ENCODE measurements at places on chromosomes 1 and 21. TPM values are rescaled to one million over a fixed set of nuclear protein-coding genes. Genes with fewer than 3 reads are reported as not detected.

GRCh38 chr21:39178421-39178820, 4.8 kb downstream of the PSMG1 start:
- no peak for DNase-seq

Gene TSPEAR
- not detected for total RNA-seq

Gene HAPLN2
- total RNA-seq: 0.20 TPM

DNA sequence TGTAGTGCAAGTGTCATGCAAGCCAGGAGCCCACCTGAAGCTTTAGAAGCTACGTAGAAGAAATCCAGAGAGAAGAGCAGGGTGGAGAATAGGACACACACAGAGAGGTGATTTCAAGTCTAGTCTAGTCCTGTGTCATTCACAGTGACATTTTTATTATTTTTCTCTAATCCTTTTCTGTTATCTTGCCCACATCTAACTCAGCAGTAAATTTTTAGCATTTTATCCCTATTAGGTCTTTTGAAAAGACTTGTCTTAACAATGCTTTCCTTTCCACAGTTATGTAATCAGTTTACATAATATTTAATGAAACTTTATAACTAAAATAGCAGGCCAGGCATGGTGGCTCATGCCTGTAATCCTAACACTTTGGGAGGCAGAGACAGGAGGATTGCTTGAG, 198.6 kb downstream of the ADGRL2 start:
- no peak for DNase-seq

Gene BCAN
- total RNA-seq: not detected

Gene MPL
- not detected for total RNA-seq

GRCh38 chr1:145916745-145917144, 1.8 kb downstream of the PEX11B start:
- no peak for DNase-seq

Gene SERINC2
- 17.1 TPM for total RNA-seq

GRCh38 chr21:43268086-43268803, 99.4 kb downstream of the CRYAA start:
- DNase-seq: no peak

DNA sequence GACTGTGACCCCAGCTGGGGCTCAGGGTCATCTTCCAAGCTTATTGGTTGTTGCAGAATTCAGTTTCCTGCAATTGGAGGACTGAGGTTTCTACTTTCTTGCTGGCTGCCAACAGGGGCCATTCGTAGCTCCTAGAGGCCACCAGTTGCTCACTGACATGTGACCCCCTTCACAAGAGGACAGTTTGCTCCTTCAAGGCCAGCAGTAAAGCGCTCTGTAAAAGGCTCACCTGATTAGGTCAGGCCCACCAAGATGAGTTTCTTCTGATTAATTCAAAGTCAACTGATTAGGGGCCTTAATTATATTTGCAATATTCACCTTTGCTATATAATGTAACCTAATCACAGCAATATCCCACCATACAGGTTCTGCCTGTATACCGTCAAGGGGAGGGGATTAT, 68.9 kb downstream of the SLC9A1 start:
- no peak for DNase-seq

DNA sequence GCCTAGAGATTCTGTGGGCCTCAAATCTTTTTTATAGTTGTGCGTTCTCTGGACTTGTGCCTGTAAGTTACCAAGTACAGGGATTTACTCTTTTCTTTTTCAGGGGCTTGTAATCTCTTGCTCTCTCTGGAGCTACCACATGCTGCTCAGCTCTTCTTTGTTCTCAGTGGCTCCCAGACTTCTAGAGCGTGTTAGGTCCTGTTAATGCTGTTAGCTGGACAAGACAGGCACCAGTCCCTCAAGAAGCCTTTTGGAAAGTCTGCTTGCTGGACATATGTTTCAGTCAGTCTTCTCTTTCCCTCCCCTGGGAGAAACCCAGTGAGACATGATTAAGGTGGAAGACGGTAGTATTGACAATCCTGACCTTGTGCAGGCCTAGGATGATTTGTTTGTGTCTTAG, 29.4 kb downstream of the KCNK2 start:
- DNase-seq: no peak

Gene NUAK2
- total RNA-seq: 2.2 TPM

Gene CFHR3
- total RNA-seq: 0.99 TPM

DNA sequence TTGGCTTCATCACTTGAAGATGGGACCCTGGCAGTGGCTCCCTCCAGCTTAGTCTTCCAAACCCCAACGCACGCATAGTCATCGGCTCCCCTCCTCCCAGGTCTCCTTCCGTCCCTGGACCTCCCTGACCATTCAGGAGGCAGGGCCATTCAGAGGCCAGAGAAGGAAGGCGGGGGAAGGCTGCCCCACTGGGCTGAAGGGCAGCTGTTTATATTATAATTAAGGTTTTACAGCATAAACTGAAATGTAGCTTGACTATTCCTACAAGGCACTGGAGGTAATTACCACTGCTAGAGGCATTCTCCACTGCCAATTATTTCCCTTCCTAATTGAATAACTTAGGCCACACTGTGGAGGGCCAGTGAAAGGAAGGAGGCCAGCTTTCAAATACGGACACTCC, 170.6 kb upstream of the PROX1 start:
- no peak for DNase-seq

Gene KCNA3
- not detected for total RNA-seq

DNA sequence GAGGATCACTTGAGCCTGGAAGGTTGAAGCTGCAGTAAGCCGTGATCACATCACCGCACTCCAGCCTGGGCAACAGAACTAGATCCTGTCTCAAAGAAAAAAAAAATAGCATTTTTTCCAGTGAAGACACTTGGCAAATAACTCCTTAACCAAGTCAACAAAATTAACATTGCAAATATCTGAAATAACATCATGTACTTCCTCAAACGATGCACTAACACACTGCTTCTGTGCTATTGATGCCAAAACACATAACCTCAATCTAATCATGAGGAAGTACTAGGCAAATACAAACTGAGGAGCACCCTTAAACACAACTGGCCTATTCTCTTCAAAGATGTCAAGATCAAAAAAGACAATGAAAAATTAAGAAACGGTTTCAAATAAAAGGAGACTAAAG, 32.3 kb downstream of the PABPC4 start:
- no peak for DNase-seq

DNA sequence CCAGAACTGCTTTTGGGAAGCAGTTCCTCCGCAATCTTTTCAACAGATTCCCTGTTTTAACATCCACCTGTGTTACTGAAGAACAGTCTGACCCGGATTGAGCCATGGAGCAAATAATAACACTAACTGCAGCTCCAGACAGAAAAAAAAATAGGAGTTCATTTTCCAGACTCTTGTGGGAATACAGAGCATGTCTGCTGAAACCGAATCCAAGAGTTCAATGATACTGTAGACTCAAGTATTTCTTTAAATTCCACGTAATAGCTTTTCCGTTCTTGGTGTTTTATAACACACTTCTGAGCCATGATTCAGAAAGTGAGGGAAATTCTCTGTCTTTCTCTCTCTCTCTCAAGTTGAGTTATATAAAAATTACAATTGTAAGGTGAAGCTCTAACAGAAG, 60.6 kb downstream of the DDAH1 start:
- no peak for DNase-seq

GRCh38 chr1:70204600-70204999, 779 bp downstream of the LRRC40 start:
- DNase-seq: no peak

Gene ZZZ3
- total RNA-seq: 63.6 TPM
